ENCODE measurements at places on chromosomes 3 and 15. TPM values are rescaled to one million over a fixed set of nuclear protein-coding genes. Genes with fewer than 3 reads are reported as not detected.

The SLC22A14 gene
- not detected for polyA plus RNA-seq

DNA sequence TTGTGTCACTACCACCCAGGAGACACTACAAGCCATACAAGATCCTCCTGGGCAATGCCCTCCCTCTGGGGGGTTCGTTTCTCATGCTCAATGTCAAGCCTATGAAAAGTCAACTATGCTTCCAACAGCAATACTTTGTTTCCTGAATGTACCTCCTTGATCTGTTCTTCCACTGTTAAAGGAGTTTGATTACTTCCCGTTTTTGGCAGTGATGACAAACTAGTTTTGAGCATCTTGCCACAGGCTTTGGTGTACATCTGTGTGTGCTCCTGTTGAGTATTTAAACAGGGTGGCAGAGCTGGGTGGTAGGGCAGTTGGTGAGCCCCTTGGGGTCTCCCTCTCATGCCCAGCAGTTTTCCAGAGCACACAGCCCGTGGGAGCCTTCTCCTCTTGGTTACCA is 81.4 kb downstream of the IL12A start:
- no peaks in the 10 kb centered on the region for H3K36me3 ChIP-seq
- no peak for DNase-seq
- H3K4me1 ChIP-seq, result no peaks in the 10 kb centered on the region
- H3K27ac ChIP-seq, result peak overlapping the region; percentile 34
- no peak overlapping the region for H3K4me3 ChIP-seq

The DOCK3 gene
- 0.22 TPM for polyA plus RNA-seq

The FAM43A gene
- 1.1 TPM for polyA plus RNA-seq

The ZNF620 gene
- polyA plus RNA-seq, result 3.4 TPM

DNA sequence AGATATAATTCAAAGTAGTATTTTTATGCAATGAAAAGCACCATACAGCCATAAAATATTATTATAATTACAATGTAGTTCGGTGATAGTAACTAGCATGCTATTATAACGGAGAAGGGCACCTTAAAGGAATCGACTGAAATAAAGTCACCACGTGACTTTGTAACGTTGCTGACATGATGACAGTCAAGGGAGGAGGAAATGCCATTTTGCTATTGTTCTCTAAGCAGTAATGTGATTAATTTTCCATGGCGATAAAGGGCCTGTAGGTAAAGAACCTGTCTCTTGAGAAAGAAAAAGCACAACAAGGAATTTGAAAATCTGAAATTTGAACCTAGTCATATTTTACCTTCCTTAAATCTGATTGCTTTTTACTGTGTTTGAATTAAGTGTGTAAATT is 526.2 kb downstream of the ROBO2 start:
- no peaks in the 10 kb centered on the region for H3K4me1 ChIP-seq
- H3K4me3 ChIP-seq, result no peak overlapping the region
- no peak overlapping the region for H3K27ac ChIP-seq
- DNase-seq, result no peak
- no peaks in the 10 kb centered on the region for H3K36me3 ChIP-seq

The RHOV gene
- polyA plus RNA-seq, result not detected

DNA sequence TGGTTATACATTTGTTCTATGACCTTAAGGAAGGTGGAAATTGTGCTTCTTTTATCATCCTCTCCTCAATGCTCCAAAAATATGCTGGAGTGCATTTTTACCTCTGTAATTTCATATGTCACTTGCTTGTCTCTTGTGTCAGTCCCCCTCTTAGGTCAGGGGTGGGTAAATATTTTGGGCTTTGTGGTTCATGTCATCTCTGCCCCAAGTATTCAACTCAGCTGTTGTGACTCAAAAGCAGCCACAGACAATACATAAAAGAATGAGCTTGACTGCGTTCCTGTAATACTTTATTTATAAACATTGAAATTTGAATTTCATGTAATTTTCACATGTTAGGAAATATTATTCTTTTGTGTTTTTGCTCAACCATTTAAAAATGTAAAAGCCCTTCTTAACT is 60.4 kb upstream of the SLC24A5 start:
- peaks cover 1% of the 10 kb centered on the region for H3K27me3 ChIP-seq
- H3K36me3 ChIP-seq, result no peaks in the 10 kb centered on the region
- DNase-seq, result no peak
- no peak overlapping the region for H3K4me3 ChIP-seq
- H3K4me1 ChIP-seq, result no peaks in the 10 kb centered on the region

Measured in naive thymus-derived CD8-positive, alpha-beta T cell (primary cell).